ENCODE measurements at places on chromosomes 1 and 21.
A peak's percentile ranks its signal among the peaks of the same experiment; 100 is the strongest.

DNA sequence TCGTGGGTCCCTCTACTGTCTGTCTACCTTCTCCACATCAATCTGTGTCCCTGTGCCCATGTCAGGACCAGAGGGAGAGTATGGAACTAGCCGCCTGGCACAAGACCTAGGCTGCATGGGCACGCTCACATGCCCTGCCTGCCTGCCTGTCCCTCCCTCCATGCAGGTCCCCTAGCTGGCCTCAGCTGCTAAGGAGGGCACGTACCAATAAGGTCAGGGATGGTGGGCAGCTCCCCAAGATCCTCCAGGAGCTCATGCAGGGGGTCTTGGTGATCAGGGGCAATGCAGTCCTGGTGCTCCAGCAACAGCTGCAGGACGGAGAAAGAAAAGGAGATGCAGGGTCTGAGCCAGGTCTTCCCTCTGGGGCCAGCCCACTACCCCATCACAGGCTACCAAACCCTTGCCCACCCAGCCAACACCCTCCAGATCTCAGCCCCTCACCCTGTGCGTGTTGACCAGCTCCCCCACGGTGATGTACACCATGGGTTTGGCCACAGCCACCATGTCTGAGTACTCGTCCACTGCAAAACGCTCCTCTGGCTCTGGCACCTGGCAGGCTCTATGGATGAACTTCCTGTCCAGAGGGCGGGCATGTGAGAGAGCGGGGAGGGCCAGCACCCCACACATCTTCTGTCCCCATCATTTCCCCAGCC is 33.1 kb upstream of the MEF2D start:
- no peak for DNase-seq

DNA sequence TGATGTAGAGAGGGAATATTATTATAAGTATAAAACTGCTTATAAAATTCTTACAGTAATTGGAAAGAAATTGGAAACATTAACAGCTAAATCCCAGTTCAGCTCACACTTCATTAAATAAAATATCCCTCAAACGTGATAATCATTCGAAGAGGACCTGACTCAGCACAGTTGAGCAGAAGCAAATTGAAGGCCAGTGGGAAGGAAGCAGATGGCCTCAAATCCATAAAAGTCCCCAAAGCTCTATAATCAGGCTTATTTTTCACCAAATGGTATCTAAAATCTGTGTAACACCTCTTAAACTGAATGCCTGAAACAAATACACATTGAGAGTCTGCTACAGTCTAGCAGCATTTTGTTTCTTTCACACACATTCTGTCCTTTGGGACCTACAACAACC is 106.8 kb downstream of the TENT5C start:
- DNase-seq, result no peak

GRCh38 chr1:162626094-162626493 is 6.2 kb upstream of the DDR2 start:
- no peak for DNase-seq

DNA sequence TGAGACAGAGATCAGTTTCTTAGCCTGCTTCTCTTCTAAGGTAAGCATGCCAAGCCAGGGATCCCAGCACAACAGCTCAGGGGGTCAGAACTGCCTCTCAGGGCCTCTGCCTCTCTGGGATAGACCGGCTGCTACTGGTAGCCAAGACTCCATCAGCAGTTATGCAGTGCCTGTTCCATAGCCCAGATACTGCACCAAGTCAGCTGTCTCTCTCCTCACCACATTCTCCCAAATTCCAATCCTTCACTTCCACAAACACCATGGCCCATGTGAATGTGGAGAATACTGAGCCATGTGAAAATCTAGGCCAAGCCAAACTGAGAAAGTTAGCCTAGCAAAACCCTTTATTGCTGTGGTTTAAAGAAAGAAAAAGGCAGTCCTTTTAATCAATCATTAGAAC is 37.5 kb downstream of the CDC42BPA start:
- DNase-seq, result no peak

DNA sequence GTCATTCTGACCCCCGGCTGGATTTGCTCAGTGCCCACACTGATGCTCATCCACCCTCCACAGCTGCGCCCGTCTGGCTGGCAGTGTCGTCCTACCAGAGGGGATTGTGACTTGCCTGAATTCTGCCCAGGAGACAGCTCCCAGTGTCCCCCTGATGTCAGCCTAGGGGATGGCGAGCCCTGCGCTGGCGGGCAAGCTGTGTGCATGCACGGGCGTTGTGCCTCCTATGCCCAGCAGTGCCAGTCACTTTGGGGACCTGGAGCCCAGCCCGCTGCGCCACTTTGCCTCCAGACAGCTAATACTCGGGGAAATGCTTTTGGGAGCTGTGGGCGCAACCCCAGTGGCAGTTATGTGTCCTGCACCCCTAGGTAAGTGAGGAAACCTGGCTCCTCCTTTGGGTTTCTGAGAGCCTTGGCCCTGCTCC is 5.7 kb upstream of the EFNA4 start:
- DNase-seq, result no peak

DNA sequence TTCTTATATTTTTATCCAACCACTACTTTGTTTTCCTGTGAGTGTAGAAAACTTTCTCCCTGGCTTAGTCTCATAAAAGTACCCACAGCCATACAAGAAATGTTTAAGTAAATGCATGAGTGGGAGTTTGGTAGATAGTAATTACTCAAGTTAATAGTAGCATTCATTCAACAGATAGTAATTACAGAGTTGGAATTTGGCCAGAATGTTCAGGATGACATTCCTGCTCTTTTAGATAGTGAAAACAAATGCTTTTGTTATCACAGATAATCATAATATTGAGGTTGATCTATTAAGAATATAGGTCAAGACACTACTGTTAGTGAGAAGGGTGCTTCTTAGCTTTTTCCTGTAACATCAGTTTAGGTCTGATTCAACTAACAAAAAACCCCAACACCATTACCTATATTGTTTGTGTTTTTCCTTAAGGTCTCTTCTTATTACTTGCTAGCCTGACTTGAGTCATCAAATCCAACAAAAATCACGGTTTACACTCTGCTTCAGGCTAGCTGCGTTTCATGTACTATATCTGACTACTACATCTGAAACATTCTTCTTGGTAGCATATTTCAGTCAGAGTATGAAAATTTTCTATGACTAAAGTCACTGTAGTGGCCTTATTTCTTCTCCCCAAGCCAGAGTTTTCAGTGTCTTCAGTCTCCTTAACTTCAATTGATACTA is 163.7 kb downstream of the HS2ST1 start:
- no peak for DNase-seq

DNA sequence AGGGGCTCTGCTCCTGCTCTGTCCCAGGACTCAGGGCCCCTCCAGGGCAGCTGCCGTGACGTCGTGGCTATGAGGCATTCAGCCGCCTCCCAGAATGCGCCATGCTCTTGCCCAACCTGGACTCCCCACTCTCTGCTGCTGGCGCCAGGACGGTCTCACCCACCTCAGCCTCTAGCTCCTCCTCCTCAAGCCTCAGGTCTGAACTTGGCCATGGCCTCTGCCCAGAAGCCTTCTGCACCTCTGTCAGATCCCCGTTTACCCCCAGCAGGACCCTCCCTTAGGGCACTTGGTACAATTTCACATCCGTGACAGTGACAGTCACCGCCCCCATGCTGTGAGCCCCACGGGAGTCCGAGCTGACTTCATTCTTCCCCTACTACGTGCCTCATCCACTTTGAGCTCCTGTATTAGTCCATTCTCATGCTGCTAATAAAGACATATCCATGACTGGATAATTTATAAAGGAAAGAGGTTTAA is 4.9 kb downstream of the CSTB start:
- no peak for DNase-seq

DNA sequence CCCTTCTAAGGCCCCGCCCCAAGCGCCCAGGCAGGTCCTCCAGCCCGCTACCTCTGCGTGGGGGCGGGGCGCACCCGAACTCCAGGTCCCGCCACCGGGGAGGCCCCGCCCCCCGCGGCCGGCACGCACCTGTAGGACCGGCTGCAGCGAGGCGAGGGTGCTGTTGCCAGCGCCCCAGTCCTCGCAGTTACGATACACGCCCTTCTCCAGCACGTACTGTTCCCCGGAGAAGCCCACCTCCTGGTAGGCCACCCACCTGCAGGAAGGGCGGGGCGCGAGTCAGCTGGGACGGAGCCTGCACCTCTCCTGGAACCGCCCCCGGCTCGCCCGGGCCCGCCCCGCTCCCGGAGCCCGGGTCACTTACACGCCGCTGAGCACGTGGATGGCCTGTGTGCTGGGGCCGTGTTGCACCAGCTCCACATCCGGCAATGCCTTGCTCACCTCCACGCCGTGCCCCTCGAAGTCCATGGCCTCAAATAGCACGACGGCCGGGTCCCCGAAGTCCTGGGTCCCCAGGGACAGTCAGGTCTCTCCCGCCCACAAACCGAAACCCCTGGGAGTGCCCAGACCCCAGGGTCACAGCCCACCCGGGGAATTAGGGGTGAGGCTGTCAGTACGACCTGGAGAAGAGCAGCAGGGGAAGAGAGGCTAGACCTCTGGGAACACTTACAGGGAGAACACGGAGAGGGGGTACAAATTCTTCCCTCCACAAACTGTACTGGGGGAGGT is 17.3 kb downstream of the CRYBG2 start:
- peak; percentile 91 for DNase-seq
